ENCODE measurements at places on chromosomes 1 and 21. TPM values are rescaled to one million over a fixed set of nuclear protein-coding genes. Genes with fewer than 3 reads are reported as not detected.

DMAP1 gene
- total RNA-seq = 23.6 TPM

DNA sequence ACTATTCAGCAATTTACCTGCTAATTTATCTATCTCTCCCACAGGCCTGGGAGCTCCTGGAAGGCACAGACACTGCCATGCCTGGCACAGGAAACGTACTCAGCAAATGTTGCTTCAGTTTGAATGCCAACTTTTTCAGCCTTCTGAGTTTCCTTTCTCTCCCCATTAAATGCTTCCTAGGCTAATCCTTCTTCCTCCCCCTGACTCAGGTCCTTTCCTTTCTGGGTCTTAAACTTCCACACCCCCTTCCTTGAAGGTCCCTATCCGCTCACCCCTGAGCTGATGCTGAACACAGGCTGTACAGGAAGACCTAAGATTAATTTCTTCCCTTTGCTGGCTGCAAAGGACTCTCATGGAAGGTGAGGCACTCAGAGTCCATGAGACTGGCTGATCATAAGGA, 40.3 kb upstream of the ECE1 start:
- DNase-seq = no peak

- no peak for DNase-seq
Measured at GRCh38 chr1:15231714-15232201, 15.3 kb upstream of the FHAD1 start.

DNA sequence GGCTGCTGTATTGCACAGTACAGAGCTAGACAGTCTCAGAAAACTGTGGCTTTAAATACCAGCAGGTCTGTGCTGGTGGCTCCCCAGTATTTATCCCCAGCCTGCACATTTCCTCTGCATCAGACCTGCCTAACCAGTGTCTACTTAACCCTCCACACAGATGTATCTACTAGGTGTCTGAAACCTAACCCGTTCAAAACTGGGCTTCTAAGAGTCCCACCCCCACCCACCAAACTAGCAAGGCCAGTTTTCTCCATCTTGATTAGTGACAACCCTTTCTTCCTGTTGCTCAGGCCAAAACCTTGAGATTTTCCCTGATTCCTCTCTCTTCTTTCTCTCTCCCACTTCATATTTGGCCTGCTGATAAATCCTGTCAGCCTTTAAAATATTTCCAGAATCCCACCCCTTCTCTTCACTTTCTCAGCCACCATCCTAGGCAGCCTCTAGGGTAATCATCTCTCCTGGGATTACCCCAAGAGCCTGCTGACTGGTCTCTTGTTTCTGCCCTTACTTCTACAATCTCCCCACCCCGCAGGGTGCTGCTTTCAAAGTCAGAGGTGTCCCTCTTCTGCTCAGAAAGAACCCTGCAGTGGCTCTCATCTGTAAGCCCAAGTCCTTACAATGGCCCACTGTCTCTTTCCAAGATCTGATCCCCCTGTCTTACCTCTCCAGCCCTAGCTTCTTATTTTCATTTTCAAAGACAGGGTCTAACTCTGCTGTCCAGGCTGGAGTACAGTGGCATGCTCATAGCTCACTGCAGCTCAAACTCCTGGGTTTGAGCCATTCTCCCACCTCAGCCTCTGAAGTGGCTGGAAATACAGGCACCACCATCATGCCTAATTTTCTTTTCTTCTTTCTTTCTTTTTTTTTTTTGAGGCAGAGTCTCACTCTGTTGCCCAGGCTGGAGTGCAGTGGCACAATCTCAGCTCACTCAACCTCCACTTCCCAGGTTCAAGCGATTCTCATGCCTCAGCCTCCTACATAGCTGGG, 45.2 kb downstream of the H3-3A start:
- no peak for DNase-seq

Measured in left cardiac atrium (tissue), 4 donors.